DMS79 treated with DMSO at 0.1 percent for 48 hours (cell line): ENCODE measurements at places on chromosomes 12 and 14.

- no peak for DNase-seq
Measured at GRCh38 chr12:27005495-27005894, 8.7 kb downstream of the TM7SF3 start.

GRCh38 chr12:8507596-8507995 lies 5.7 kb upstream of the CLEC4D start:
- no peak for DNase-seq

GRCh38 chr12:47021298-47021697 lies 58.1 kb upstream of the PCED1B start:
- DNase-seq, result peak; percentile 31

DNA sequence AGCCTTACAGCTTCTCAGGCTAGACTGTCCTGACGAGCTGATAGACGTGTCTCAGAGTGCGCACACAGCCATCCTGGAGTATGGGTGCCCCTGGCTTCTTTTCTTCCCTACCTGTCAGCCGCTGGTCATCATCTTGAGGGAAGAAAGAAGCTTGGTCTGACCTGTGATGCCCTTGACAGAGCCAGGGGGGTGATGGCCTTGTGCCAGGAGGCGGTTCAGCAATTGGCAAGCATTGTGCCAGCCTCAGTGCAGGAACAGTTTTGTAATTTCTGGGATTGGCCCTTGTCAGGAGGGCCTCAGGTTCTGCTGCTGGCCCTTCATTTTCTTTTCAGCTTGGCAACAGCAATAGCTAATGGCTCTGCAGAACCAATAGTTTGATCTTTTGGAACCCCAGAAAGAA lies 80.1 kb downstream of the ADCK1 start:
- DNase-seq, result peak; percentile 70

DNA sequence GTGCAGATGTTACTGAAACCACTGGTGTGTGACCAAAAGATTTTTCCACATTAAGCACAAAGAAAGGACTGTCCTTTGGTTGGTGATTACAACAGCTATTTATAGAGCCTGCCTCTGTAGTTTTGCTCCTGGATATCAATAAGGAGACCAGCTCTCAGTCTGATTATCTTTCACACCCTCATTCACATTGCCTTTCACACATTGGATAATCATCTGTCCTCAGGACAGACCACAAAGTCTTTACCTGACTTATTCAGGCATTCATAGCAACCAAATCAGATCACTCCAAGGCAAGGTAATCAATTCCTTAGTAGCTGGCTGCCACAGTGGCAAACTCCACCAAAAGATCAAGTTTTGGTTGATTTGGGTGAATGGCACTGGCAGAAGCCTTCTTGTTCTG lies 59.6 kb upstream of the CPSF6 start:
- DNase-seq, result no peak

DNA sequence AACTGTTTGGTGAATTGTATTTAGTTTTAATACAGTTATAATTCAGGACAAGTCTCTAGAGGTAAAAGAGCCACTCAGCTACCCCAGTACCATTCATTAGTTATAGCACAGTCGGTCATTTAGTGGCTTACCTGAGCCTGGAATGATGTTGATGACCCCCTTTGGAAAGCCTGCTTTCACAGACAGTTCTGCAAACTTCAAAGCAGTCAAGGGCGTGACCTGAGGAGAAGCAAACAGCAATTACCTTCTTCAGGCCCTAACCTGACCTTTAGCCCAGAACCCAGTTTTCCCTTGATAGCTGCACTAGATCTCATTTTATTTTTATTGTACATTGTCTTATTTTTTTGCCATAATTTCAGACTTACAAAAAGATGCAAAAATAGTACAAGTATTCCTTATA lies 43.8 kb downstream of the ALDH1L2 start:
- DNase-seq, result no peak

GRCh38 chr12:32377344-32378055 lies 21.9 kb upstream of the FGD4 start:
- no peak for DNase-seq

- DNase-seq, result no peak
Measured at GRCh38 chr14:103994535-103995184, 52.3 kb upstream of the RD3L start.

- peak; percentile 15 for DNase-seq
Measured at GRCh38 chr14:77622366-77622961, 6.0 kb upstream of the SPTLC2 start.

DNA sequence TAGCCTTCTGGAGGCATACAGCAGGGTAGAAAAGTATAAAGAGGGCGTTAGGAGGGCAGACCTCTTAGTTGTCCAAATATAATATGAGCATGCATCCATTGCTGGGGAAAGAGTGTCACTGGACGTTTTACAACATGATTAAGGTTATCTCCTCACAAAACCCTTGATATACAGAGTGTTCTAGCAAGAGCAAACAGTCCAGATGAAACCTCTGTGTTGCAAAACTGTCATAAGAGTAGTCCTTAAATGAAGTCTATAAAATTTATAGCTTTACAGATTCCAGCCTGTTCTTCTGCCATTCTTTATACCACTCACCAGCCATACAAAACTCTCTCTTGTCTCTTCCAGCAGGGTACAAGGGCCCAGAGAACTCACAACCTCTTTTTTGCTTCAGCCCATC lies 21.7 kb downstream of the WBP11 start:
- no peak for DNase-seq

GRCh38 chr12:19687371-19687770 lies 248.1 kb downstream of the AEBP2 start:
- no peak for DNase-seq

- peak; percentile 44 for DNase-seq
Measured at GRCh38 chr12:96400631-96401075, 414 bp upstream of the CDK17 start.

- DNase-seq, result no peak
Measured at GRCh38 chr14:48349689-48350088, 674.3 kb upstream of the MDGA2 start.

DNA sequence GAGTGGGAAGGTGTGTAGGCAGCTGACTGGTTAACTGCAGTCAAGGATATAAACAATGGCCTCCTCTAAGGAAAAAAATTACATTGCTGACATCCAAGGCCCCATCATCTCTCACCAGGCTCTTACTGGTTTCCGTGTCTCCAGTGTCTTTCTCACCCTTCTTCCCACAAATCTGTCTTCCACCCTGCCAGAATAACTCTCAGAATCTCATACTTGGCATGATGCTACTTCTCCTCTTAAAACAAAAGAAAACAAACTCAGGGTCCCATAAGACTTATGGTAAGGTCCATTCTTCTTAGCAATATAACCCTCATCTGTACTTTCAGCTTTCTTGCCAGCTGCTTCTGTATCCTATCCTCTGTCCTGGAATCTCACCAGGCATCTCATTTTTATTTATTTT lies 68.9 kb downstream of the SUSD6 start:
- DNase-seq, result no peak

- DNase-seq, result no peak
Measured at GRCh38 chr14:20667957-20668356, 16.4 kb upstream of the RNASE4 start.

DNA sequence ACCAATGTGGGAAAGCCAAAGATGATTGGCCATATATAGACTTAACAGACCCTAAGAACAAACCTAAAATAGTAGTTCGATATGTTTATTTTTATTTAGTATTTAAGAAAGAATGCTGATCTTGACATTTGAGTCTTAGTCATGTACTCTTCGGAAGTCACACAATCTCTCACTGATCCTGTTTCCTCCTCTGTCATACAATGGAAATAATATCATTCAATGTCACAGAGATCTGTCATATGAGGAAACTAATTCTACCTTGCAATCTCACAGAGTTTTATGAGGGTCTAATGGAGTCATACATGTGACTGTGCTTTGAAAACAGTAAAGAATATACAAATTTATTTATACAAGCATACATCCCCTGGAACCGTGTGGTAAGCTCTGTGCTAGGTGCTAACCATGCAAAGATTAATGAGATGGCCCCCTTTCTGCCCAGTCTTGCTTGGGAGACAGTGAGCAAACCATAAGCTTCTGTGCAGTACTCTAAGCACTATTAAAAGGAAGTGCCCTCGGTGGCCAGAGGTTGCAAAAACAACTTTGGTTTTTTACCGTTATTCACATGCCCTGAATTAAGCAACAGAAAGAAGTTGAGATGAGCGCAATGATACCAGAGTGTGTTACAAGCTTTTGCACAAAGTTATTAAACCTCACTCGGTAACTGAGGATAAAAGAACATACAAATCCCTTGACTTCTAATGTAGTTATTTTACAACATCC lies 1.7 kb upstream of the LIN7A start:
- DNase-seq, result no peak

DNA sequence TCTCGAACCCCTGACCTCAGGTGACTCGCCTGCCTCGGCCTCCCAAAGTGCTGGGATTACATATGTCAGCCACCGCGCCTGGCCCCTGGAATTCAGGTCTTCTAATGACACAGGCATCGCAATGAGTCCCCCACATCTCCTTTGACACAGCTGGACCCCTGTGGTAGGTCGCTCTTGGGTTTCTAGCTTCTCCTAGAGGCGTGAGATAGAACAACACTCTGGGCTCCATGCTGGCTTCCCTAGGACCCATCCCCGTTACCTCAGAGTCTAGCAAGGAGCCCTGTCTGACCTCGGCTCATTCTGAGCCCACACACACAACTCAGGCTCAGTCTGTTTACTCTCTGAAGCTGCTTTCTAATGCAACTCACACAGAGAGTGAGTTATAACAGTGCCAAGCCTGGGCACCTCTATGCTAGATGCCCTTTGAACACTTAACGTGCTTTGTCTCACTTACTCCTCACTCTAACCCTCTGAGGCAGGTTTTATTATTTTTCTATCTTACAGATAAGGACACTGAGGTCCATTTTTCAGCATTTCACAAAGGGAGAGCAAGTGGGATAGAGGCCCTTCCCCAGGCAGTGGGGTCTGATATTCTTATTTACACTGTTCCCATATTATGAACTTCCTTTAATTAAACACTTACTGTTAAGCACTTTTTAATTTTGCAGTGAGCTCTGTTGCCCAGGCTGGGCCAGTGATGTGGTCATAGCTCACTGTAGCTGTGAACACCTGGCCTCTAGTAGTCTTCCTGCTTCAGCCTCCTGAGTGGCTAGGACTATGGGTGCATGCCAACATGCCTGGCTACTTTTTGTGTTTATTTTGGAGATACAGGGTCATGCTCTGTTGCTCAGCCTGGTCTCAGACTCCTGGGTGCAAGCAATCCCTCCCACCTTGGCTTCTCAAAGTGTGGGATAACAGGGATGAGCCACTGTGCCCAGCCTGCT lies 40.6 kb upstream of the RBM19 start:
- DNase-seq, result peak; percentile 32

DNA sequence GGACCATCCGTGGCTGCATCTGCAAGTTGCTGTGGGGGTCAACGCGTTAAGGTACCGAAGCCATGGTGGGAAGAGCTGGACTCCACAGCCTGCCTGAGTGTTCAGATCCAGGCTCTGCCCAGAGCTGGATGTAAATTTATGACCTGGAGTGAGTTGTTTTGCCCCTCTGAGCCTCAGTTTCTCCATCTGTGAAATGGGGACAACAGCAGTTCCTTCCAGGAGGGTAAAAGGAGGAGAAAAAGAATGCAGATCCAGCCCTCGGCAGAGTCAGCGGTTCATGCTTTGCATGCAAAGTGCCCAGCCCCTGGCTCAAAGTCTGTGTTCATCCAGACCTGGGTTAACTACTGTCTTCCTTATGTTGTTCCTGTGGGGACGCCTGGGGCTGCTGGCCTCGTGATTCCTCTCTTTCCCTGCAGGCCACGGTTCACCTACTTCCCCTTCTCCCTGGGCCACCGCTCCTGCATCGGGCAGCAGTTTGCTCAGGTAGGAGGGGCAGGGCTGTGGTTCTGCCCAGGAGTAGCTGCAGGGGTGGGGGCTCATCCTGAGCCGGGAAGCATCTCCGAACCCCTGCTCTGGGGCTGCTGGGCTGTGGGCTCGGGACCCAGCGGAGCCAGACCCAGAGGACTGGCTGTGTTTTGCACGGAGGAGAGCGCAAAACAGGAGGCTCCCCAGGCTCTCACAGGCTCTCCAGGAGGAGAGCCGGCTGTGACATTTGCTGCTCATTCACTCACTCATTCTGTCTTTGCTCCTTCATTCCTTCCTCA lies 41.9 kb downstream of the CYP46A1 start:
- peak; percentile 23 for DNase-seq

- DNase-seq, result no peak
Measured at GRCh38 chr14:97697772-97698171, 900.6 kb downstream of the VRK1 start.

DNA sequence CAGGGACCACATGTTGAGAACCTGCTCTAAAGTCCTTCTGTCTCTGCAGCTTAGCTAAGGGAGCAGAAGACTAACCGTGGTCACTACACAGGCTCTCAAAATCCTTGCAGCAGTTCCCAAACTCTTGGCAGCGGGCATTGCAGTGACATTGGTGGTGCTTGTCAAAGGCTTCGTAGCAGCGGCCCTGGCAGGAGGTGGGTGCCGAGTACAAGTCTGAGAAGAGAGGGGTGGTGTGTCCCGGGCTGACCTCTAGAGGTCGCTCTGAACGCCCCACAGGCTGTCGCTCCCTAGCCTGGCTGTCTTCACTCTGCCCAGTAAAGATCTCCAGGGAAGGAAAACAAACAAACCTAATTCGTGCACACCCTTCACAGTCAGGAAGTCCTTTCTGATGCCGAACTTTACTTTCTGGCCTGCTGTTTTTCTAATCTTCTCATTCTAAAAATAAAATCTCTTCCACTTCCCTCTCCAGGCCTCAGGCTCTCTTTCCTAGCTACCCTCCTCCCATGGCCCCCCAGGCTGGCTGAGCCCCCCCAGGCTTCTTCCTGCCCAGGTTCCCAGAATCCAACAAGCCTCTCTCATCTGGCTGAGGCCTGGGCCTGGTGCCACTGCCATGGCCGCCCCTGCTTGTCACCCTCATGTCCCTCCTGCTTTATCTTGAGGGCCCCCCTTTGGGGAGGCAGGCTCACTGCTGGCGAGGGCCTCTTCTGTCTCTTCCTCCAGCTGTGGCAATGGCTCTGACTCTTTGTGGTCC lies 7.7 kb downstream of the ENDOU start:
- DNase-seq, result no peak

DNA sequence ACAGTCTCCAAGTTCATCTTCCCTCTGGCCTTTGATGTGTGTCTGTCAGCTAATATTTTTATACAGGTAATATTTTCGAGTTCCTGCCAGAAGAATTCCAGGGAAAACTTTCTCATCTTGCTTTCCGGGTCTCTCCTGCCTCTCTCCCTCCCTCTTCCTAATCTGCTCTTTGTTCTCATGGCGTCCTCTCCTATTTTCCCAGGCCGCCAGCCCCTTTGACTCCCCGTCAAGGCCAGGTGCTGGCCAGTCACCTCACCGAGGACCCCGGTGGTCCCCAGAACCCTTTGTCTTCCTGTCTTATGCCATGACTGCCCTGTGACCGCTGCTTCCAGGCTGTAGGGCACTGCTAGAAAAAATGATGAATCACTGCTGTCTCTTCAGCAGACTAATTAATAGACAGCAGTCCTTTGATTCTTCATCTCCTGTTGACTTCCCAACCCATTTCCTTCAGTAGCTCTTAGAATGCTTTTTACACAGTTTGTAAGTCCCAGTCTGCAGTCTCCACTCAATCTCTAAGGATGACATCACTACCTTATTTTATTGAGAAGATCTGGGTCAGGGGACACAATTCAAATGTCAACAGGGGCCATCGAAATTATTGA lies 40.7 kb downstream of the PPFIBP1 start:
- no peak for DNase-seq

DNA sequence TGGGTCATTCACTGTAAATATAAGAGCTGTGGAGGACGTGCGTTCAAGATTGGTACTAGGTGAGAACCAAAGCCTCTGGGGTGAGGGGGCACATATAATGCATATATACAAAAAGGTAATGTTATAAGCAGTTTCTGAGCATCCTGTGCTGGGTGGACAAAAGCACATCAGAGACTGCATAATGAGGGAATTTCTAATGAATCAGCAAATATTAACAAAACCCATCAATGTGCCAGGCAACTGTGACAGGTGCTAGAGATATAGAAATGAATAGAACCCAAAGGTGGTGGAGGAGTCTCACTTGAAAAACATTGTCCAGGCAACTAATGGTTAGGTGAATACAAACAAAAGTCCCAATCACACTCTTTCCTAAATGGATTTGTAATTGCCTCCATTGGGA lies 74.7 kb downstream of the GPR65 start:
- no peak for DNase-seq
